Upper lobe of left lung (tissue), 6 donors: ENCODE measurements at places on chromosomes 1 and 21. TPM values are rescaled to one million over a fixed set of nuclear protein-coding genes. Genes with fewer than 3 reads are reported as not detected.

The PLEKHN1 gene
- total RNA-seq = 1.5 TPM

GRCh38 chr1:115865704-115866380, 24.9 kb upstream of the NHLH2 start:
- DNase-seq = no peak

DNA sequence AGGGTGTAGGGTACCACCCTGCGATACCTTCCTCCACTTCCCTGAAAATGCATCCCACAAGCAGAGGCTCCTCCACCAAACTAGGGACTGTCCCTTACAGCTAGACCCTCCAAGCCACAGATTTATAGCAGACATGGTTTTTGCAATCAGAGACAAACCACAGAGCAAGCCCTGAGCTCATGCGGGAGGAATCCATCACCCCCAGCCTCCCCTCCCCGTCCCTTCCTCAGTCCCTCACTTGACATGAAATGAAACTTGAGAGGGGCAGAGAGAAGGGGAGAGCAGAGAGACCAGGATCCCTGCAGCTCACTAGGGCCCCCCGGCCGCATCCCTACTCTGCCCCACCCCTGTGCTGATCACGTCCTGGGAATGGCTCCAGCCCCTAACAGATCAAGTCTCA, 94.9 kb downstream of the MRPL37 start:
- DNase-seq = no peak

- peak; percentile 36 for DNase-seq
Measured at GRCh38 chr1:59242370-59242769, 54.5 kb upstream of the FGGY start.
